ENCODE measurements at places on chromosomes 3 and 15.

DNA sequence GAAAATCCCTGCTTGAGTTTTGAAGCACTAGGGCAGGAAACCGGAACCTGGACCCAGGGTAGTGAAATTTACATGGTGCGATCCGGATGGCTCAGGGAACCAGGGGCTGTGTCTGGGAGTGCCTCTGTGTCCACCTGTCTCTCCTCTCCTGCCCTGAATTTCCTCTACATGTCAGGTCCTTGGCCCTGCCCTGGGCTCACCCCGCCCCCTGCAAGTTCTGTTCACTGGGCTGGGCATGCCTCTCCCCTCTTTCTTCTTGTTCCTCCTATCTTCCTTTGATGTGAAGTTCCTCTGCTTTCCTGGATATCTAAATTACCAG, 435.9 kb upstream of the RBMS3 start:
- DNase-seq: no peak

DNA sequence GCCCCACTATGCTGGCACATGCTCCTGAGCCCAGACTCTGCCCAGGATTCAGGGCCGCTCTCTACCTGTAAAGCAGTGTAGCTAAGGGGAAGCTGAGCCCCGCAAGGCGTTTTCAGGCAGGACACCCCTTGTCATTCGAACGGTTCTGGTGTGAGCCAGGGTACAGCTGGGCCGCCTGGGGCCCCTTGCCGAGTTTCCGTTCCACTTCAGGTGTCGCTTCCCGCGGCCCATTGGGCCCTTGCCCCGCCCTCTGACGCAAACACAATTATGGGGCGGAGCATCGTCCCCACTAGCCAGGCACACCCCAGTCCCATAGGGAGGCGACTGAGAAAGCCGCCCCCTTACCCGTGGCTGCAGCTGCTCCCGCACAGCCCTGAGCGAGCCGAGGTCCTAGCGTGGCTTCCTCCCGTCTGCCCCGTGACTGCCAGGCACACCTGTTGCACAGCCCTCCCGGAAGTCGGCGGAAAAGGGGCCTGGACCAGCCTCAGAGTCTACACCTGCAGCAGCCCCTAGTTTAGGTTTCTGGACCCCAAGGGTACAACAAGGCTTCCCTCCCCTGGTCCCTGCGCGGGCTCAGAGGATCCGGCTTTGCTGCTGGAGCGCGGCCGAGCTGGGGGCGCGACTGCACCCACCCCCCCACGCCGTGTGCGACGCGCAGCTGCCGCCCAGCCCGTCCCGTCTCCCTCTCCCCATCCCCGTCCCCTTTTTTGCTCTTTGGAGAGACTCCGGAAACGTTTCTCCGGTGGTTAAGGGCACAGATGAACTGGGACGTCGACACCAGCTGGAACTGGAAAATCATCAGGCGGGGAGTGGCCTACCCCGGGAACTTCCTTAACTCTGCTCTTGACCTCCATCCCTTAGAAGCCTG, at the start of gene PLSCR2:
Gene PLSCR2 (minus strand): TSS at position 412 of the 868 bp plus-strand sequence. CDS start 9,657 bp downstream, outside the sequence.
- peak; percentile 40 for DNase-seq

GRCh38 chr3:172258624-172259023, 189.6 kb downstream of the GHSR start:
- DNase-seq: no peak

- no peak for DNase-seq
Observed at GRCh38 chr3:190694335-190695001, 168.0 kb downstream of the GMNC start.

DNA sequence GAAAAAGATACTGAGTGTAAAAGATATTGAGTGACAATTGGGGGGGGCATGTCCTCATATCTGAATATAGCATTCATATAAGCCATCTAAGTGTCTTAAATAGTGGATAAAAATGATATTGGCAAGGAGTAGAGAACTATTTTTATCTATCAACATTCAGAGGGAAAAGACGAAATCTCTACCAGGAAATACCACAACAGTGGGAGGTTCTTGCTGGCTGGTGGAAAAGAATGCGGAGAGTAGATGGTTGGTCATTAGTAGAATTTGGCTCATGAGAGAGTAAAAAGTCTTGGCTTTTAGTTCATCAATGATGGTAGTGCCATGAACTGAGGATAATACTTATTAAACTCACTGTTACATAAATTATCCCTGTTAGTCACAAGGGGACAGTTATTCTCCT, 4.8 kb upstream of the TCF12 start:
- DNase-seq: no peak

DNA sequence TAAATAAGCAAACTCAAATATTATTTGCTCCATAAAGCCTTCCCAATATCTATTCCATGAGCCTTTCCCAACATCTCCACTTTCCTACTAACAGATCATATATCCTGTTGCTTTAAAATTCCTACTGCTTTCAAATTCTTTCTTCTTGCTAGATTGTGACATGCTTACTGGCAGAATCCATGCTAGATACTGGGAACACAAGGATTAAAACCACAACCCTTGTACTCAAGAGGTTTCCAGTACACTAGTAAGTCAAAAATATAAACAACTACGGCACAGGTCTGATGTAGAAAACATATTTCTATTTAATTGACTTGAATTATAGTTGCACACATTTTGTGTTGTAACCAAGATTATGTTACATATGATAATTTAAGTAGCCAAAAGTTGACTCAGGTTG, 275.0 kb downstream of the ZBTB20 start:
- DNase-seq: no peak

- DNase-seq: no peak
Observed at GRCh38 chr3:10758304-10759037, 57.6 kb upstream of the SLC6A11 start.

GRCh38 chr3:107925851-107926250, 165.0 kb downstream of the CD47 start:
- DNase-seq: no peak

- no peak for DNase-seq
Observed at GRCh38 chr15:58374147-58374546, 57.6 kb upstream of the LIPC start.

- DNase-seq: no peak
Observed at GRCh38 chr3:151440940-151441339, 19.9 kb downstream of the IGSF10 start.

- DNase-seq: no peak
Observed at GRCh38 chr3:101778385-101779046, 495 bp upstream of the NXPE3 start.

DNA sequence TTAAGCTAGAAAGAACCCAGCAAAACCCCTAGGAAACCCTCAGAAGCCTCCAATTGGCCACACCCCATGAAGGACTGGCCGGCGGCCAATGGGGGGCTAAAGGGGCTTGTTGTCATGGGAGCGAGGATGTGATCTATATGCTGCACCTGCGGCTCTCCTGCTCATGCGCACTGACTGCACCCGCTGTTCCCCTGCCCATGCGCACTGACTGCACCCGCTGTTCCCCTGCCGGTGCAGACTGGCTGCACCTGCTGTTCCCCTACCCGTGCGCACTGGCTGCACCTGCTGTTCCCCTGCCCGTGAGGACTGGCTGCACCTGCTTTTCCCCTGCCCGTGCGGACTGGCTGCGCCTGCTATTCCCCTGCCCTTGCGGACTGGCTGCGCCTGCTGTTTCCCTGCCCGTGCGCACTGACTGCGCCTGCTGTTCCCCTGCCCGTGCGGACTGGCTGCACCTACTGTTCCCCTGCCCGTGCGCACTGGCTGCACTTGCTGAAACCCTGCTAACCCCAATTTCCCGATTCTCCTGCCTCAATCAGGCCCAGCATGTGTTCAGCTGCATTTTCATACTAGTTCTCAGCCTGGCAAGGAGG, 16.8 kb upstream of the MCCC1 start:
- DNase-seq: peak; percentile 21

- DNase-seq: no peak
Observed at GRCh38 chr15:69565066-69565655, 112.5 kb downstream of the RPLP1 start.

DNA sequence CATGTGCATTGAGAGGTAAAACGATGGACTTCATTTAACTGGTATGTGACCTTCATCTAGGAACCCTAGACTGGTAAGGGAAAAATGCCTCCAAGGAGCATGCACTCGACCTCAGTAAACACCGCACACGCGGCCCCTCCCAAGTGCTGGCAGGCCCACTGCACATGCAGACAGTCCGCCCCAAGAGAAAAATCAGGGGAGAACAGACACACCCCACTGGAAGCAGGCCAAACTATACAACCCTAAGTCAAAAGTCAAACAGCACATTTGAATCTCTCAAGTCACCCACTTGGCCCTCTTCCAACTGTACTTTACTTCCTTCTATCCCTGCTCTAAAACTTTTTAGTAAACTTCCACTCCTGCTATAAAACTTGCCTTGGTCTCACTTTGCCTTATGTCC, 250.1 kb upstream of the HES1 start:
- DNase-seq: no peak
